Posterior vena cava (tissue), 2 donors: ENCODE measurements at places on chromosomes 11 and 22. TPM values are rescaled to one million over a fixed set of nuclear protein-coding genes. Genes with fewer than 3 reads are reported as not detected.

TSKU gene
- total RNA-seq: 64.0 TPM

DNA sequence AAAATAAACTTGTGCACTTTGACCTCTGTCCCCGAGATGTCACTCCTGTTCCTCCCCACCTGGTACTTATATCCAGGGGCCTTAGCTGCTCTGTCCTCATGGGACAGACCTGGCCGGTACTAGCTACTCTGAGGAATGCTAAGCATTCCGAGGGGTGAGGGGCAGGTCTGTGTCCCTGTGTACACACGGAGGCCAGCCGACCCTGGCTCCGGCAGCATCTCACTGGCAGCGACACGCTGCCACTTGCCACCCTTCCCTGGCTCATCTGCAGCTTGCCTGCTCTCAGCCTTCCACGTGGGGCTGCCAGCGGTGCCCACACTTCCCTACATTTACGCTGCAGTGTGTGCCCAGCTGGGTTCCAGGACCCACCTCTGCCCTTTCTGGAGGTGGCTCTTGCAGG, 21.6 kb upstream of the TEF start:
- DNase-seq: no peak

DNA sequence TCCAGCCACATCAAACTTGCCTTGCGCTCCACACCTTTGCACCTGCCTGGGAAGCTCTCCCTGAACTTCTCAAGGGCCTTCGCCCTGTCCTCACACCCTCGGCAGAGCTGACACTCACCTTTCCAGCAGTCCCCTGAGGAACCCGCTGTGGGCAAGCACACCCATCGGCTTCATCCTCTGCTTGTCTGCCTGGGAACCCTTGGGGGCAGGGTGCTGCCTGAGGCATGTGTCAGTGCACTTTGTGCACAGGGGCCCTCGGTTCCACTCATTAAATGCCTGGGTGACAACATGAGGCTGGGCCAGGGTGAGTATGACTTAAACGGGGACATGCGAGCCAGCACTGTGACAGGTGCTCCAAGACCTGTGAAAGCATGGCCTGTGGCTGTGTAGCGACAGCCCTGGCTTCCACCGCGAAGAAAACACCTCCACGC, 2.6 kb upstream of the LRFN4 start:
- DNase-seq: peak; percentile 55

DNA sequence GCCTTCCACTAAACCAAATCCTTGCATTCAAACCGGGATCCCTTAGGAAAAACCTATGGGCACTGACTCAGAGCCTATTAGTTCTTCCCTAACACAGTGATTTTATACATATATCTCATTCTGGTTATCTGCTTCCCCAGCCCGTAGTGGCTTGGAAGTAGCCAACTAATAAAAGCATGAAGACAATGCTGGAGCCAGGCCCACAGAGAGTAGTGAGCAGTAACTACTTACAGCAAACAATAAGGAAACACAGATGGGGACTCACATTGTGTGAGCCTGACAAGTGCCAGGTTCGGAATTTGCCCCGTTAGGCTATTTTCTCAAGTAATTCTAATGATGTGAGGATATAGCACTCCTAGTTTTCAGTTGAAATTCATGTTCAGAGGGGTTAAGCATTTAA, 83.3 kb upstream of the OR5AK2 start:
- no peak for DNase-seq

DNA sequence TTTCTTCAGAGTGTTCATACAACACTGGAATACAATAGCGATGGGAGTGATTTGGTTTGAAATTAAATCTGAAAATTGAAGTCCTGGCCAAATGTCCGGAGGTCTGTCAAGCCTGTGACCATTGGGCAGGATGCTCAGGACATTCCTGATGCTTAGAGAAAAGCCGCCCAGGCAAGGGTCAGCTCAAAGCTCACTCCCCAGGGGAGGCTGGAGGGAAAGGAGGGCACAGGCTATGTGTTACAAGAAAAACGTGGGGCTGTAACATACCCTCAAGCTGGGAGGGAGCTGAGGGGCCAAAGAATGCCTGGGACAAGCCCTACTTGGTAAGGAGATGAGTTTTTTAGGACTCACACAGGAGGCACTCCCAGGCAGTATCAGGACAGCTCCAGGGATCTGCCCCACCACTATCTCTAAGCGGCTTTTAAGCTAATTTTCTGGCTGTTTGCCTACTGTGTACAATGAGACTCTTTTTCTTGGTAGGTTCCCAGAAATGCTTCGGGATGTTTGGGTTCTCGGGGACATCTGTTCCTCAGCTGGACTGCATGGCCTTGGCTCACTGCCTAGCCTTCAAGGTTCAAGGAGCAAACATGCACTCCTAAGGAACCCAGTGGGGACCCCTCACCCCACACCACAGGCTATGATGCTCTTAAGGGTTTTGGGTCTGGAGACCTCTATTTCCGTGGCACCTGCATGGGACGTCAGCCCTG, 500.1 kb downstream of the BRD1 start:
- DNase-seq: peak; percentile 19

DNA sequence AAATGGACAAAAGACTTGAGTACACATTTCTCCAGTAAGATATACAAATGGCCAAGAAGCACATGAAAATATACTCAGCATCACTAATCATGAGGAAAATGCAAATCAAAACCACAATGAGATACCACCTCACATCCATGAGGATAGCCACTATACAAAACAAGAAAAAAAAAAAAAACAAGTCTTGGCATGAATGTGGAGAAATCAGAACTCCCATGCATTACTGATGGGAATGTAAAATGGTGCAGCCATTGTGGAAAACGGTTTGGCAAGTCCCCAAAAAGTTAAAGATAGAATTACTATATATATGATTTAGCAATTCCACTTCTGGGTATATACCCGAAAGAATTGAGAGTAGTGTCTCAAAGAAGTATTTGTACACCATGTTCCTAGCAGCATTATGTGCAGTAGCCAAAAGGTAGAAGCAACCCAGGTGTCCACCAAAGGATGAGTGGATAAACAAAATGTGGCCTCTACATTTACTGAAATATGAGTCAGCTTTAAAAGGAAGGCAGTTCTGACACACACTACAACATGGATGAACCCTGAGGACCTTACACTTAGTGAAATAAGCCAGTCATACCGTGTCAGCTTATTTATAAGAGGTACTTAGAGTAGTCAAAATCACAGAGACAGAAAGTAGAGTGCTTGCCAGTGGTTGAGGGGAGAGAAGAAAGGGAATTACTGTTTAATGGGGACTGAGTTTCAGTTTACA, 146.3 kb downstream of the WNT7B start:
- DNase-seq: no peak

DNA sequence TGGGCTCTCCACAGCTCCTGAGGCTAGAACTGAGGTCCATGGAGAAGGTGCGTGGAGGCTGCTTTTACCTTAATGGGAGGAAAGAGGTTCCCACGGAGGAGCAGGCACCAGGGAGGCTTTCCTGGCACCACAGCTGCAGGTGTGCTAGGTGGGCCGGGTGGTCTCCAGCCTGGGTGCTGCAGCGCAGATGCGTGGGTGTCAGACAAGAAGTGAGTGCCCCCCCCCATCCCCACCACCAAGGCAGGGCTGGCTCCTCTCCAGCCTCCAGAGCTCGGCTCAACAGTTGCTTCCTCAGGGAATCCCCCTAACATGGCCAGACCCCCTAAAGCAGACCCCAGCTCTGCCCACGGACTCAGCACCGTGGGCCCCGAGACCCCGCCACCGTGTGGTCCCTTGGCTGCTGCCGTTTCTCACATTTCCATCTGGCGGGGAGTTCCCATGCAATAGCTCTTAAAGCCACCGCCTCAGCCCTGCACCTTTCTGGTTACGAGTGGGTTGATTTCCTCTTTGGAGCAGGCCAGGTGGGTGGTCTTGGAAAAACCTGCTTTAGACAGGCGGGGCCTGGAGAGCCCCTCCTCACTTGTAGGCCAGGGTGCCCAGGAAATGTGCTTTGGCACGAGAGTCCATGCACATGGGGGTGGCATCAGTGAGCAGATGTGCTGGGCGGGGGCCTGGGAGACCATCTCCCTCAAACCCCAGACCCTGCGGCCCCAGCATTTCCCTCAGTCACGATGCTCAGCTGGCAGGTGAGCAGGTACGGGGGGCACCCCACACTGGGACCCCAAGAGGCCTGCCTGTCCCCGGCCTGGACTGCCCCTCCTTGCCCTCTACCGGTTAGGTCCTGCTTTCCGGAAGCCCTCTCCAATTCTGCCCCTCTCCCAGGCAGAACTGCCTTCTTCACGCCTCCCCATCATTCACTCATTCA, 93.7 kb downstream of the ARHGAP8 start:
- DNase-seq: peak; percentile 62

CHST1 gene
- 3.3 TPM for total RNA-seq
